ENCODE measurements at places on chromosomes 3 and 15.

- no peak for DNase-seq
These were observed 121.4 kb upstream of the ATP11B start for GRCh38 chr3:182671942-182672341.

GRCh38 chr3:21269882-21270281, 481.1 kb downstream of the ZNF385D start:
- no peak for DNase-seq

DNA sequence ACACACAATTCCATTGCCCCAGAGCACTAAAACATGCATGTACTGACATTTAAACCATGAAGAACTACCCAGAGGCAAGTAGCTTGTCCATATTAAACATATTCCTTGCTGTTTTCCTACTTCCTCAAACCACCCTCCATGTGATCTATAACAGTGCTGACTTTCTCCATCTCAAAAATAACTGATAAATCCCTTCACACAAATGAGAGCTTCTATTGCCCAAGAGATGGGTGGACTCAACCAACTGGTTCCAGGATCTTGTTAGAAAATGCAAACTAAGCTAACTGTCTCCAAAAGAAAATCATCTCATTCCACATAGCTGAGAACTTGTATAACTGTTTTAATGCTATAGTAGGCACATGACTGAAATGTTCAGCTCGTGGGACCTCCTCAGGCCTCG, 29.6 kb downstream of the DCLK3 start:
- no peak for DNase-seq

DNA sequence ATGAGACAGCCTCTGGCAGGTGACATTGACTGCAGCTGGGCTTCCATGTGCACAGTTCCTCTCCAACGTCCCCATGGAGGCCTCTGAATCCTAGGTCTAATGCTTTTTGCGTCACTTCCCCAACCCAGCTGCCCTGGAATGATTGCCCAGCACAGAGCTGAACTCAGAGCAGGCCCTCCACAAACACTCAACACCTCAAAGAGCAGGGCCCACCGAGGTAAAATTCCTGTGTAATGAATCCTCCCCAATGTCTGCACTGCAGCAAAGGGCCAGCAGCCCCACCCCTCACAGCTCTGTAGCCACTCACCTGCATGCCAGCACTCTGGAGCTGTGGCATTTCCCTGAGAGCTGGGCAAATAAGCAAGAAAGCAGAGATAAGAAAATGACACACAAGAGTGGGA, 42.6 kb upstream of the DUSP7 start:
- no peak for DNase-seq

GRCh38 chr3:107959550-107960154, 131.2 kb downstream of the CD47 start:
- no peak for DNase-seq

DNA sequence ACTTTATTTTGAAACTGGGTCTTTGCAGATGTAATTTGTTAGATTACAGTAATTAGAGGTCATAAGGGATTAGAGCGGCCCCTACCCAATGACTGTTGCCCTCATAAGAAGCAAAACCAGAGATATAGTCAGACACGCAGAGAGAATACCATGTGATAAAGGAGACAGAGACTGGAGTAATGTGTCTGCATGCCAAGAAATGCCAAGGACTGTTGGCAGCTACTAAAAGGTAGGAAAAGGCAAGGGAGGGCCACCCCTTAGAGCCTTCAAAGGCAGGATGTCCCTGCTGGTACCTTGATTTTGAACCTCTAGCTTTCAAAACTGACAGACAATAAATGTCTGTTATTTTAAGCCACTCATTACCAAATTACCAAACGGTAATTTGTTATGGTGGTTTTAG, 548.2 kb downstream of the FHIT start:
- DNase-seq, result no peak

- no peak for DNase-seq
These were observed 3.3 kb downstream of the CAND2 start for GRCh38 chr3:12799525-12800440.

DNA sequence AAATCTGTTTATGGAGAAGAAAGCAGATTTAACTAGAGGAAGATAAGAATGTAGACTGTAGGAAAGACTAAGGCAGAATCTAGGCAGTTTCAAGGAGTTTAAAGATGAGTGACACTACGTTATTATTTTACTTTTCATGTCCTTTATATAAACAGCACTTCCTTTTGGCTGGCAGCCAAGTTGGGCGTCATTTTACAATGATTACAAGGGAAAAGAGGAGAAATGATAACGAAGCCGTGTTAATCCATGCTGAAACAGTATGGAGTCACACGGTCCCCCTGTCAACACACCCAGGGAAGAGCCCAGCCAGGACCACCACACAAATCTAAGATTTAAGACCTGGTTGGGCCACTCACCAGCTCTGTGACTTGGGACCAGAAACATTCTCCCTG, 83.7 kb upstream of the NEO1 start:
- DNase-seq, result no peak

Measured in hematopoietic multipotent progenitor cell (in vitro differentiated cells).